ENCODE measurements at places on chromosomes 16 and 17.

GRCh38 chr17:42118545-42118944 lies 2.6 kb downstream of the KAT2A start:
- no peak for DNase-seq

DNA sequence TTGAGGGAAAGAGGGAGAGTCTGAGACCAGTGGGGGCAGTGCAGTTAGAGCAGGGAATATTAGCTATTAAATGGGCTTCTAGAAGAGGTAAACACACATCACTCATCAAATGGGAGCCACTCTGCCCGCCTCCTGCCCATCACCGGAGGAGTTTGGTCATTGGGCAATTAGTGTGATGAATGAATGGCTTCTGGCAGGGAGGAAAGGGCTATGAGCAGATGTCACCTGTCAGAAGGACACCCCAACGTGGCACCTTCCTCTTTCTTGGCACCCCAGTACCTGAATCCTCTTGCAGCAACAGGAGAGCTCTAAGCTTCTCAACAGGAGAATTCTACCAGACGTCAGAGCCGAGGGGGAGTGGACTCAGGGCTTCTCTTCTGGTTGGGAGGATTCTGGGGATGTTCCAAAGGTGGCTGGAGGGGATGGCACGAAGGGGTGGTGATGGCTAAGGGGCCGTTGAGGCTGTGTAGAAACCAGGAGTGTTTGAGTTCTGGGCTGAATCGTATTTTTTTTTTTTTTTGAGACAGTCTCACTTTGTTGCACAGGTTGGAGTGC lies 11.0 kb downstream of the C1QTNF1 start:
- no peak for DNase-seq

- DNase-seq = no peak
Observed at GRCh38 chr16:2719328-2720063, 528 bp downstream of the PRSS27 start.

DNA sequence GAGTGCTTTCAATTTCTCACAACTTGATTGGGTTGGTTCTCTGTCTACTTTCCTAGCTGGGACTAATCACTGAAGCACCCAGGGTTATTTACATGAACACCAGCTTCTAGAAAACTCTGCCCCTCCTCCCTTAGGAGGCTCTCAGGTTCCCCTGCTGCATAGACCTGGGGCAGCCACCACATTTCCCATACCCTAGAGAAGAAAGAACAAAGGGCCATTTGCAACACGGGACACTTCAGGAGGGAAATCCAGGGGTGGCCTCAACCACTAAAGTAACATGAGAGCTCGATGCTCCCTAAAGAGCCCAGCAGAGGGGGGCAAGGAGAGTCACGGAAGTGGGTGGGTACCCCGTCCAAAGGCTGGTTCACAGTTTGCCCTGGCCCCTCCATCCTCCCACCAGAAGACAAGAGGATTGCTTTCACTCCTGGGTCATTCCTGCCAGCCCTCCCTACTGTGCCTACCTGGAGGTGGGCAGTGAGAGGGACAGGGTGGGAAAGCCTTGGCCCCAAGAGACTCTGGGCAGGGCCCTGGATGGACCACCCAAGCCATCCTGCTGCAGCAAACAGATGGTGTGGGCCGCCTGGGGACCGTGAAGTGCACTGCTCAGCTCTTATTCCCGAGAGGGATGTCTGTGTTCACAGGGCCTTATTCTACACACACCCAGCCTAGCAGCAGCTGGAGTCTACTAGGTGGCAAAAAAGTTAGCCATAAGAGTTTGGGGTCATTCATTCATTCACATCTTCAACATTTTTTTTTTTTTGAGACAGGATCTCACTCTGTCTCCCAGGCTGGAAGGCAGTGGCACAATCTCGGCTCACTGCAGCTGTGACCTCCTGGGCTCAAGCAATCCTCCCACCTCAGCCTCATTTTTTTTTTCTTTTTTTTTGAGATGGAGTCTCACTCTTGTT lies 392.1 kb downstream of the SOX9 start:
- no peak for DNase-seq

- peak; percentile 83 for DNase-seq
Observed at GRCh38 chr16:20849589-20850390, 43.5 kb downstream of the REXO5 start.

DNA sequence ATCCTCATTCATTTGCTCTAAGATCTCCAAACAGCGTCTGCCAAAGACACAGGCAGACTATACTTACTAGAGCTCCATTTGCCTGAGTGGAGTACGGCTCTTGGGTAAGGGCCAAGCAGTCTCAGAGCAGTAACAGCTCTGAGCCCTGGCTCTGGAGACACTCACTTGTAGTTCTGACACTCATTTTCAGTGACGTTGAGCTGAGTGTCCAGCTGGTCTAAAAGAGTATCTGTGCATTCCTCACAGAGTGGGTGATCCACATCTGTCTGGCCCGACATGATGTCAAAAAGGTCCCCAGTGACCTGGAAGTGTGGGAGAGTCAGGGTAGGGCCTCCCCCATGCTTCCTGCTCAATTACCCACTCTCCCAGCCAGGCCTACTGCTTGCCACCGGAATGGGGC lies 5.7 kb downstream of the BECN1 start:
- no peak for DNase-seq

DNA sequence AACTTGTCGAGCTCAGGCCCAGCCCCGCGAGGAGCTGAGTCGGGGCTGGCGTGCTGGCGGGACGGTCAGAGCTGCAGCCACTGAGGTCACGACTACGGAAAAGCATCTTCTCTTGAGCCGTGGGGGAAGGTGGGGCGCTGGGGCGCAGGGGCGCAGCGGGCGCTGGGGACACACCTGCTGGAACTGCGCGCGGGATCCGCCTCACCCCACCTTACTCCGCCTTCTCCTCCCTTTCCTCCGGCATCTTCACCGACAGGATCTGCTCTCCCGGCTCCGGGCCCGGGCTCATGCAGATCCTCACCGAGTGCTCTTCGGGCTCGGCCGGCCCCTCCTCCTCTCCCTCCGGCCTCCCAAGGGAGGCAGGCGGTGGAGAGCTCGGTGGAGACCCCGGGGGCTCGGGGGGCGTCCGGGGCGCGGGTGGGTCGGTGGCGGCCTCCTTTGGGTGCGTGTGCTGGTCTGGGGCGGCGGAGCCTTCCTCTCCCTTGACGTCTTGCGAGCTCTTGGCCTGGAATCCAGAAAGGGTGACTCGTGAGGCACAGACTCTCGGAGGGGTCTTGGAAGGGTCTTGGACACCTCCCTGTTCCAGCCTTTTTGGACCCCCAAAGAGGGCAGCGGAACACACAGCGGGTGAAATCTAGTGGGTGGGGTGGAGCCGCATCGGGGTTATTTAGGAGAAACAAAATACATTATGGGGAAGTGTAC lies 81.8 kb upstream of the KIFC3 start:
- DNase-seq = no peak

GRCh38 chr16:88005181-88005581 lies 53.9 kb downstream of the BANP start:
- DNase-seq = peak; percentile 79

DNA sequence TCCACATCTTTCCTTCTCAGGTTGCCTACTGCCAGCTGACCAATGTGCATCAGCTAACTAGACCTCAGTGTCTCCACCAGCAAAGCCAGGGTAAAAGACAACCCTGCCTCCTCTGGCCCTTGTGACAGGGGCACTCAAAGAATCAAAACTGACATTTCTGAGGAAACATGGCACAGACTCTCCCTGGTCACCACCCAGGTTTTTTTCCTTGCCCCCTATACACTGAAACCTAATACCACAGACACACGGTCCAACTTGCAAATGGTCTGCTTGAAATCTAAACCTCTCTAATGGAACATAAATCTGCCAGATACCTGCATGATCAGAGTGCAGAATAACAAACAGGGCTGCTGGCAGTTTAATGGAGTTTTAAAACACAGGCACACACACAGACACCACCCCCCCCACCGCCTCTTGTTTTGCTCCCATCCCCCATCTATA lies 19.5 kb upstream of the CORO6 start:
- no peak for DNase-seq

GRCh38 chr16:67528222-67528869 lies at the start of gene RIPOR1:
RIPOR1 (plus strand) TSS chr16:67528829; CDS start chr16:67538447, 9,618 bp downstream.
- DNase-seq = peak; percentile 94

DNA sequence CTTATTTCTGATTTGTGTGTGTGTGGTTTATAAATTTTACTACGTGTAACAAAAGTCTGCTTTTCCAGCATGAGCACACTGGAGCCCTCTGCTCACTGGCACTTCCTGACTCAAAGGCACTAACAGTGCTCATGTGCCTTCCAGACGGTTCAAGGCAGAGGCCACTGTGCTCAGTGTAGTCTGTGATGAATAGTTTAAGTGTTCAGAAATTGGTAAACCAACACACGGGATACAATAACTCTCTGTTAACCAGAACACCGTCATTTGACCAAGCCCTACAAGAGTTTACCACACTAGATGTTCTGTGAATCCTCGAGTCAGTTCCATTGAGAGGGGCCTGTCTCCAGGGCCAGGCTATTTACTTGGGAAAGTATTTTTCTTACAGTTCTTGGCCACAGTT lies 191.9 kb downstream of the MRTFB start:
- DNase-seq = no peak

GRCh38 chr17:32385121-32385520 lies 35.2 kb downstream of the ZNF207 start:
- DNase-seq = no peak

- DNase-seq = peak; percentile 40
Observed at GRCh38 chr17:41734139-41734948, at the start of gene HAP1. HAP1 (minus strand) TSS chr17:41734643; CDS start chr17:41734634, 9 bp downstream.

DNA sequence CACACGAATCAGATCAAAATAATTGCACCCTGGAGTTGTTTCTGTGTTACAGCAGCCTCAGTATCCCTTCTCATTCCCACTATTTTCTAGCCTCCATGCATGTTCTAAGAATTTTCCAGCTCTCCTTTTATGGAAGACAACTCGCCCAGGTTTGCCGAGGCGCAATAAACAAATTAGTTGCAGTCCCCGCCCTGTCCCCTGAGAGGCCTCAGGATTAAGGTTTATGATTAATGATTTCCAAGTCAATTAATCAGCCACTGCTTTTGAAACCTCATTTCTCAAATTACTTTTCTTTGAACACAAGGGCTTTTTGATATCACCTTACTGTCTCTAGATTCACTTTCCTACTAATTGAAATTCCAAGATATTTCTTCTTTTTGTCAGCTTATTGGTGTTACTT lies 138.3 kb upstream of the HSBP1 start:
- no peak for DNase-seq

GRCh38 chr16:66485376-66485775 lies 58.3 kb downstream of the BEAN1 start:
- DNase-seq = no peak

DNA sequence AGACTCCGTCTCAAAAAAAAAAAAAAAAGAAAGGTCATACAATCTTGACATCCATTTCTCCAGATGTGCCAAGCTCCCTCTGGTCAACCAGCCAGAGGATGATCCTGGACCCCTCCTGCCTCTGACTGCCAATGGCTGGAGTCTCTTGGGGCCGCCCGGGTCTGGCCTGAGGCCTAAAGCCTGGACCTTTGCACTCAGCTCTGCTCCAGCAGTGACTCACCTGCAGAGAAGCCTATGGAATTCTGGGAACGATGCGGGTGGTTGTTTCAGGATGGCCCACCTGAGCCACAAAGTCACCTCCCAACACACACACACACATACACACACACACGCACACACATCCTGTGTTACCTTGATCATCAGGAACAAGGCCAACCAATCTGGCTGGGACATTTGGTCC lies 64.0 kb upstream of the DNAH17 start:
- DNase-seq = no peak

- no peak for DNase-seq
Observed at GRCh38 chr16:48608452-48608851, 1.5 kb downstream of the N4BP1 start.

DNA sequence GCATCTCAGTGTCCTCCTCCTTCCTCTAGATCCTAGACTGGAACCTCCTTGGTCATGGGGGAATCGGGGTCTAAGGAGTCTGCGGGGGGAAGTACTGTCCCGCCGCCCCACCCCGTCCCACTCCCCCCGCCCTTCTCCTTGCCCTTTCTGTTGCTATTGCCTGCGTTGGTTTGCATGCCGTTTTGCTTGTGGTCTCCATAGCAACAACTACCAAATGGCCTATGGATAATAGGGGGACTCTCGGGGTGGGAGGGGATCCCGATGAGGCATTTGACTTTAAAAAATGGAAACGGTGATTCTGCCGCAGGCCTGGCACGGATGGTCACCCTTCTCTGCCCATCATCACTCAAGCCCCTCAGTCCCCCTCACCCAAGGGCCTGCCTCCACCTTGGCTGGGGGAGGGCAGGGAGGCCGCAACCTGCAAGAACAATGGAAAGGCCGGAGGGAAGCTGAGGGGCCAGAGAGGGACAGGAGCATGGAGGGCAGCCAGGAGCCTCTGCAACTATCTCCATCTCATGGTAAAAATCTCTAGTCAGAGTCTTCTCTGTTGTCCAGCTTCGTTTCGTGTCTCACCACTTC lies 231.4 kb upstream of the TNRC6C start:
- DNase-seq = no peak

- DNase-seq = no peak
Observed at GRCh38 chr16:48182979-48183537, 27.3 kb upstream of the ABCC12 start.

DNA sequence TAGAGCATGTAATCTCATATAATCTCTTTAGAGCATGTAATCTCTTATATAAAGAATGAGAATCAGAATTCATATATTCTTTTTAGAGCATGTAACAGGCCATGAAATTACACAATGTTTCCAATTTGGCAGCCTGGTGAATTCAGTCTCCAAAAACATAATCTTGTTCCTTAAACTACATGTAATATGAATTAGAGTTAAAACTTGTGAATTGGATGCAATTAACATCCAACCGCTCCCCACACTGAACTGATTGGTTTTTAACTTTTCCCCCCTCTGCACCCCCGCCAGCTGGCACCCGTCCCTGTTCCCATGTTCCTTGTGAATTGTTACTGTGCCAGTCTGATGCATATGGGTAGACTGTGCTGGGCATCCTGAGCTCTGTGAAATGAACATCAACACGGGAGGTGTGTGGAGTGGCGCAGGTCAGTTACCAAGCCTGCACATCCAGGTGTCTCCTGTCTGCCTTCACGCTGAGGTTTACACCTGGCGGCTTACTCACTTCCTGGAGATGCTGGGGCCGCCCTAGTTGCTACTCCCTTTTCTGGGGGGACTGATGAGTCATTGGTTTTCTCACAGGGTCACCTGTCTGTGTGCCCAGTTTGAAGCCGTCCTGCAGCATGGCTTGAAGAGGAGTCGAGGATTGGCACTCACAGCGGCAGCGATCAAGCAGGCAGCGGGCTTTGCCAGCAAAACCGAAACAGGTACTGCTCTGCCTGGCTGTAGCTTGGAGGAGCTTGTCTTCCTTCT lies 50.4 kb downstream of the SNX29 start:
- no peak for DNase-seq

- DNase-seq = no peak
Observed at GRCh38 chr17:56635641-56636040, 42.1 kb downstream of the NOG start.

DNA sequence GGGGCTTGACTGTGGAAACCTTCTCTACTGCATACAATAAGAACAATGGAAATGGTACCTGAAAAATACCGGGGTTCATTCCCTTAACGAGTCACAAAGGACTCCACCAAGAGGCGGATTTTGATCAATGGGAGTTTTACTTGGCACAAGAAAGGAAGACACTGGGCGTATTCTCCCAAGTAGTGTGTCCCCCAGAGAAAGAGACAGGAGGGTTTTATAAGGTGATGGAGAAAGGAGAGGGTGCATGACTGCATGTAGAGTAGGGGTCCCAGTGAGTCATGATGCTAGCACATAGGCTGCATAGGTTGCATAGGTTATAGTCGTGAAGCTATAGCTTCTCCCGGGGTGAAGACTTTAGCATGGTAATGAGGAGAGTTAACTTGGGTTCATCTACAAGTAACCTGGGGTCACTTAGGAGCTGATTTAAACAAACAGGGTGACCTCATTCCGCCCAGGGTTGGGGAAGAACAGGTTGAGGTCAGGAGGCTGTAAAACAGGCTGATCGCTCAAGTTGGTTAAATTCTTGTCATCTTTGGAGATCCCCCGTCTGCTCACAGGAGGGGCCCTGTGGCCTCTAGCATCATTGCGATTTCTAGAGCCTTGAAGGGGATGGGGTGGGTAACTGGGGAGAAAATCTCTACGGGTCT lies 1.5 kb downstream of the MPV17L start:
- DNase-seq = no peak

Measured in posterior cingulate gyrus (tissue), 11 donors.